ENCODE measurements at places on chromosomes 6 and 20.

DNA sequence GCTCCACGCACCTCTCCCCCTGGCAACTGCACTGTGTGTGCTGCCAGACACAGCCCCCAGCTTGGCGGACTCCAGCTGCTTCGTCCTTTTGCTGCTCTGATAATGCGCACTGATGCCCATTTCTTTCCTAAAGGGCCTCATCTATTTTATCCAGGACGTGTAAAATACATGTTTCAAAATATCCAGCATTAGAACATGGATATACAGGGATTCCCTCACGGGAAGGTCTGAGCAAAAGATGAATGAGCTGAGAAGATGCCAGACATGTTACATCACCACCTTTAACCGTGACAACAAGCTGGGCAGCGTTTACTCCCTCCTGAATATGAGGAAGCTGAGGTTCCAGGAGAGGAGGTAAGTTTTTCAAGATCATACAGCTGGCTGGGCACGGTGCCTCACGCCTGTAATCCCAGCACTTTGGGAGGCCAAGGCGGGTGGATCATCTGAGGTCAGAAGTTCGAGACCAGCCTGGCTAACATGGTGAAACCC is 32.8 kb downstream of the TNXB start:
- no peak for DNase-seq

- no peak for DNase-seq
Observed at GRCh38 chr20:20837574-20838021, 125.2 kb upstream of the RALGAPA2 start.

DNA sequence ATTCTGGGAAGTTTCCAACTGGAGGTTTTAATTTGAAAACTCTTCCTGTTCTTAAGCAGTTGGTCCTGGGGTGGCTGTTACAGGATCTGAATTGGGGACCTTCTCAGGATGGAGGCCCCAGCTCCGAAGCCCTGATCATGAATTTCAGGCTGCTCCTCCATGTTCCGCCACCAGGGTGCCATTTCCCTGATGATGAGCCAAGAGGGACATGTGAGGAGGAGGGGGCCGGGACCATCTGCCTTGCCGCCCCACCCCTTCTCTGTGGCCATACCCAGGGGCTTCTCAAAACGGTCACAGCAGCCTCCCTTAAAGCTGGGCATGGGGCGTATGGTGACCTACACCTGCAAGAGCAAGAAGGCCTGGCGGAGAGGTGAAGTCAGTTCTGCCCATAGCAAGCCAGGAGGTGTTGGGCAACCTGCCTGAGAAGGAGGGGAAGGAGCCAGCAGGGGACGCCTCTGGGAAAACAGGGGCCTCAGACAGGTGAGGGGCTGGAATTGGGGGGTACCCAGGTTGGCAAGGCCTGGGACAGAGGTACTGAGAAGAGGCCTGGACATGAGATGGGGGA is 3.6 kb upstream of the BAK1 start:
- no peak for DNase-seq

DNA sequence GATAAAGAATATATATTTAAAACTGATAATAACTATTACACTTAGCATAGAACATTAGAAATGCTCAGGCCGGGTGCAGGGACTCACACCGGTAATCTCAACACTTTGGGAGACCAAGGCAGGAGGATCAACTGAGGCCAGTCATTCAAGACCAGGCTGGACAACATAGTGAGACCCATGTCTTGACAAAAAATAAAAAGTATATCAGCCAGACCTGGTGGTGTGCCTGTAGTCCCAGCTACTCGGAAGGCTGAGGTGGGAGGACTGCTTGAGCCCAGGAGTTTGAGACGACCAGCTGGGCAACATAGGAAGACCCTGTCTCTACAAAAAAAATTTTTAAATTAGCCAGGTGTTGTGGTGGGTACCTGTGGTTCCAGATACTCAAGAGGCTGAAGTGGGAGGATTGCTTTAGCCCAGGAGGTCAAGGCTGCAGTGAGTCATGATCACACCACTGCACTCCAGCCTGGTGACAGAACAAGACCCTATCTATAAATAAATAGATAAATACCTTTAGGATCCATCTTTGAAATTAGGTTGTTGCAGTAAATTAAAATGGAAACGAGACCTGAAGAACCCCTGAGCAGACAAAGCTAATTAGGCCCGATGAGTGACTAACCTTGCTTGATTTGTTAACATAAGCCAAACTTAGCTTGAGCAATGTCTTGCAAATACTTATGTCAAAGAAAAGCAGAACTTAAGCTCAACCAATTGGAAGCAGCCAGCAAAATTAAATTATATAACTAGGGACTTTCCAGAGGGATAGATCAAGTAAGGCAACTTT is 75.8 kb upstream of the E2F3 start:
- DNase-seq = no peak

DNA sequence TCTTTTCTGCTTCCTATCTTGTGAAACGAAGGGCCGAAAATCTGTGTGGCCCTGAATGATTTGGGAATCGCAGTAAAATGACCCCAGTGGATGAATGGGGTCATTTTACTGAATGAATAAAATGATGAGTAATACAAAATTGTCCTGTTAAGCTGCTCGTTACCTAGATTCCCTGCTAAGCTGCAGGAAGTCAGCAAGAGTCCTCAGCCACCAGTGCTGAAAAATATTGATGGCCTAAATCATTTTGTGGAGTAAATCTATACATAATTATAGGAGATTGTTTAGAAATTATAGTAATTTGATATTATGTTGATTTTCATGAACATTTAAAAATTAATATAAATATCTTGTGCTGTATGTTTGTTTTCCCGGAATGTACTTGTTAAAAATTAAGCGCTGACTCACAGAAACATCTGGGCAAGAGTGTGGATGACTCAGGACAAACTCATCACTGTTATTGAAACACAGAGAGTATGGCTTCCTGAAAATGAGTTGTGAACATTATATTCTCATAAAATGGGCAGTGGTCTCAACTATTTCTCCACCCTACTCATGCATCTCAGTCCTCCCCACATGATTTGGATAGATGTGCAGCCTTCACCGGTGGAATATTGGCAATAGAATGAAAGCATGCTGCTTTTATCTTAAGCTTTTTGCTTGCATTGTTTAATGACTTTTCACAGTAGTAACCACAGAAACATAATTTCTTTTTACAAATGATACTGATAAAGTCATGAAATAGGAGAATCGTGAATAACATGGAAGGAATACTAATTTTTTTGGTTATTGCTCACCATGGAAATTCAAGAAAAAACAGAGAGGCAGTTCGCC is 36.2 kb upstream of the RGS17 start:
- DNase-seq = no peak

DNA sequence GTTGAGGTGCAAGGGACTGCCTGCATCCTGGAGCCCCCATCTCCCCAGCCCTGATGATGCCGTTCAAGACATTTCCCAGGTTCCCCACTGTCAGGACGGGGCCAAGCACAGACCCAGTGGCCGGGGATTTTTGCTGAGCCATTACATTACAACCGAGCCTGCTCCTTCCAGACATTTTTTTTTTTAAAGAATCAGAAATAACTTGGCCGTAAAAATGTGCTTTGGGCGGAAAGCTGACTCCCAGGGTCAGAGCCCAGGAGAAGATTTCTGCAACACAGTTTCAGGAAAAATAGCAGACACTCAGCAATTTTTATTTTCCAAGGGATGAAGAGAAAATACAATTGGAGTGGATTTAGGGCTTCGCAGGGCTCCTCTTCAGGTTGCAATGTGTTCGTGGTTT is 87.9 kb downstream of the LRFN2 start:
- no peak for DNase-seq

GRCh38 chr6:24458134-24458533 is 31.2 kb downstream of the GPLD1 start:
- DNase-seq = no peak

DNA sequence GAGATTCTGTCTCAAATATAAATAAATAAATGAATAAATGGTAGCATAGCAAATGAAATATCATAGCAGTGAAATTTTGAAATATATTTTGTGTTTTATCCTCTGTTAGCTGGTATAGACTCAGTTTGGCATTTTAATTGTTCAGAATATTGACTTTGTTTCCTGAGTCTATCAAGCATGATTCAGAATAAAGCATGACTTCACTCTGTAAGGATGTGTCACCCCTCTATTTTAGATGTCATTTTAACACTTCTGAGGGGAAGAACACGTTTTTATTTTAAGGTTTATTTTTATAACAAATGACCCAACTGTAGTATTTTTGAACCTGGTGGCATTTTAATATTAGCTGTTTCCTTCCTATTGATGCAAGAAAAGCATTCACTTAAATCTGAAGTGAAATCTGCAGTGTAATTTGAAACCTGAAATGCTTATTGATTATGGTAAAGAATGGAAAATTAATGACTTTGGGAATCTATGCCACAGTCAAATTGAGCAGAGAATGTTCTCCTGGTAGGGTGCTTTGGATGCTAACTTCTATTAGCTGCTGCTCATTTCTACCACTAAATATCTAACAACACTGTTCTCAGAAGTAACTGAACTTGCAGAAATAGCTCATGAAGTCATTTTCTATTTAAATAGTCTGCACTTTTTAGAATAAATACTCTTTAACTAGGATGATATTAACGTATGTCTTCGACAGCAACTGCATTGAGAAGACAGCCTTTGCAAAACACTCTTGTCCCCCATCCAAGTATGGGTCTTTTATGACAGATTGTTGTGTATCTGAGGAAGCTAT is 114.2 kb downstream of the SOX4 start:
- no peak for DNase-seq

- no peak for DNase-seq
Observed at GRCh38 chr20:40635971-40636370, 53.1 kb downstream of the MAFB start.

DNA sequence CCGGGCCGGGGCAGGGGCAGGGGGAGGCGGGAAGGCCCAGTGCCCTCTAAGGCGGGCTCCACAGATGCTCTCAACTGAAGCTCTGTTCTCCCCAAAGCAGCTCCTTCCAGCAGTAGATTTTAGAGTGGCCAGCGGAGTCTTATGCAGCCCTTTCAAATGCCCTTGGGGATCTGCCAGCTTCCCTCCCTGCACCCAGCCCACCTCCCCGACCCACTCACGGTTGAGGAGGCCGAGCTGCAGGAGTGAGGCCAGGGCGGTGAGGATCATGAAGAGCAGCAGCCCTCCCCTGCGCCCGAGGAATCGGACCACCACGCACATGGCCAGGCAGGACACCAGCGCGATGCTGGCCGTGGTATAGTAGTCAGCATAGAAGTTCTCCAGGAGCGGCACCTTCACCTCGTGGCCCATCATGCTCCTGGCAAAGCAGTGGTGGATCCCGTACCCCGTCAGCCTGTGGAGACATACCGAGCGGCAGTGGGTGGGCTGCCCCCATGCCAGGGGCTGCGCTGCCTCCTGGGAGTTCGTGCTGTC is 28.0 kb downstream of the PSMG4 start:
- DNase-seq = no peak

DNA sequence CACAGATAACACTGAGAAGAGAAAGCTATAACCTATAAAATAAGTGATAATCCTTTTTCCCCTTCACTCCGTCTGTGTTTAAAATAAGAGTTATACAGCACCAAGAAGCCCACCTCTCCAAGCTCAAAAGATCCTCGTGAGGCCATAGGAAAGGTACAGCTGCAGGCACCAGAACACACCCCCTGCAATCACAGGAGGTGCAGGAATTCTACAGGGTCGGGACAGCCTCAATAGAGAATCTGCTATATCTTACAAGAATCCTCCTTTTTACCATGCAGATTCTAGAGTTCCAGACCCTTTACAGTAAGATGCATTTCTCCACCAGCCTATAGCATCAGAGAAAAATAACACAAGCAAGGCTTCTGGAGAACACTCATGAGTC is 5.0 kb upstream of the ADGRF1 start:
- no peak for DNase-seq

- DNase-seq = no peak
Observed at GRCh38 chr6:167946007-167946406, 51.5 kb upstream of the KIF25 start.

- DNase-seq = no peak
Observed at GRCh38 chr20:35370751-35371150, 41.0 kb downstream of the UQCC1 start.

DNA sequence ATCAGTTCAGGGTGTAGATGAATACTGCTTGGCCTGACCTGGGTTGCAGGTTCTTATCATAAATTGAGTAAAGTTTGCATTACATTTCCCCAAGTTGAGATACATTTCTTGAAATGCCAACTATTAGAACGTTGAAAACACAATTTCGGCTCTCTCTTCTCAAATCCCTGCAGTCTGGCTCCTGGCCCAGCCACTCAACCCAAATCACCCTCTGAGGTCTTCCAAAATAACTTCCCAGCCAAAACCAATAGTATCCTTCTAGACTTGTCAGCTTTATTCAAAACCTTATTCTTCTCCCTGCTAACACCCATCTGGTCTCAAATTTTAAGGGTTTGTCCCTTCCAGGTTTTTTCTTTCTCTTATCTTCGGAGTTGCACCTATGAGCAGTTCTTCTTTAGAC is 263.6 kb downstream of the EYA4 start:
- no peak for DNase-seq

GRCh38 chr6:72580281-72580940 is 41.5 kb upstream of the KCNQ5 start:
- DNase-seq = no peak

All from activated CD8-positive, alpha-beta memory T cell treated with anti-CD3 and anti-CD28 coated beads for 1 hour (primary cell).